Stimulated activated CD8-positive, alpha-beta memory T cell treated with anti-CD3 and anti-CD28 coated beads, Interleukin-12 subunit alpha, Interleukin-12 subunit beta, amount 100 ng/mL, for 4 hours (primary cell): ENCODE measurements at places on chromosomes 1 and 21.

- DNase-seq: no peak
These were observed 17.9 kb downstream of the FMO5 start for GRCh38 chr1:147207192-147207591.

GRCh38 chr1:116852367-116852766 is 57.3 kb upstream of the PTGFRN start:
- DNase-seq: no peak

DNA sequence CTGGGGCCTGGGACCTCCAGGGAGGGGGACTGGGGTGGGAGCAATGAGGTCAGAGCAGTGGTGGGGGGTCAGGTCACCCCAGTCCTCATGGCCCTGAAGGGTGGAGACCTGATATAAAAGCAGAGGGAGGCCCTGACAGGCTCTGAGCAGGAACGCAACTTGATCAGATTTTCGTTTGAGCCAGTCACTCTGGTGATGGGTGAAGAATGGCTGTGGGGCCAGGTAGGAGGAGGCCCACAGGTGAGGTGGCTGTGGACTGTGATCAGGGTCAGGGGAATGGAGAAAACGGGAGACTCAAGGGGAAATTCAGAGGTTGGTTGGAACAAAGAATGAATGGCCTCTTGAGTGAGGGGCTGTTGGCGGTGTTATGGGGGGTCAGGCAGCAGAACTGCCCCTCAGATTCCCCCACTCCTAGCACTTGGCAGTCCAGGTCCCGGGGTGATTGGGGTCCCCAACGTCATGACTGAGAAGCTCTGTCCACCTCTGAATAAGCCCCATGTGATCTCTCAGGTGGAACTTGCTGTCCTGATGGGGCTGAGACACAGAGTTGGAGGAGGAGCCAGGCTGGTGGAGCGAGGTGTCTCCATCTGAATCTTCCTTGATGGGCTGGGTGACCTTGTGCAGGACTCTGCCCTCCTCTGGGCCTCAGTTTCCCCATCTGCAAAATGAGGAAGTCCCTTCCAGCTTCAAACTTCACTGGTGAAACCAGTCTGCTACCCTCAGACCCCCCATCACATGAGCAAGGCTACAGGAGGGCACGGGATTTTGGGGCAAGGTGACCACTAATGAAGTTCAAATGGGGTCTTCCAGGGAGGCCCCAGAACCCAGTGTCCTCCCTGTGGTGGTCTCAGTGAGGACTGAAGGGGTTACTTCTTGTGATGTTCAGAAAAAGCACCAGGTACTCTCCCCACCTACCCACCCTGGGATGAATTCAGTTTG is 683.0 kb downstream of the MATN1 start:
- no peak for DNase-seq

DNA sequence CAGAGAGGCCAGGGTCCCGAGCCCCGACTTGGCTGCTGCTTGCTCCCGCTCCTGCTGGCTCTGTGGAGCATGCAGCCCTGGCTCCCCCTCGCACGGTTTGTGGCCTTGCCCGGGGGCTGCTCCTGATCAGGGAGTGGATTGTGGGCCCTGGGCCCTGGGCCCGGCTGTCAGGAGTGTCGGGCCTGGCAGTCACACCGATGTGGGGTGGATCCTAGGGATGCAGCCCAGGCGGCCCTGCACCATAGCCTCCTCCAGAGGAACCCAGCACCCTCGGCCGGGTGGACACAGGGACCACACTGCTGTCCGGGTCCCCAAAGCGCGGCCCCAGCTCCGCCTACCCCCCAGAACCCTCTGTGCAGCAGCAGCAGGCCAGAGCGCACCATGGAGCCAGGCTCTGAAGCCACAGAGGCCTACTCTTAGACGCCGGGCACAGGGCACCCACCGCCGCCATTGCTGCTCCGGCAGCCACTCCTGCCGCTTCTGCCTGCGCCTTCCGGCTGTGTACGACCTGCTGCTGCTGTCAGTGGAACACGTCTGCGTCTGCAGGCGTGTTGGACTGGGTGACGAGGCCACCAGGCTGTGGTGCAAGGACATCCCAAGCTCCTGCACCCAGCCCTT is 9.4 kb downstream of the SLX9 start:
- DNase-seq: no peak

- no peak for DNase-seq
These were observed 54.6 kb upstream of the SAMSN1 start for GRCh38 chr21:14600569-14601297.

DNA sequence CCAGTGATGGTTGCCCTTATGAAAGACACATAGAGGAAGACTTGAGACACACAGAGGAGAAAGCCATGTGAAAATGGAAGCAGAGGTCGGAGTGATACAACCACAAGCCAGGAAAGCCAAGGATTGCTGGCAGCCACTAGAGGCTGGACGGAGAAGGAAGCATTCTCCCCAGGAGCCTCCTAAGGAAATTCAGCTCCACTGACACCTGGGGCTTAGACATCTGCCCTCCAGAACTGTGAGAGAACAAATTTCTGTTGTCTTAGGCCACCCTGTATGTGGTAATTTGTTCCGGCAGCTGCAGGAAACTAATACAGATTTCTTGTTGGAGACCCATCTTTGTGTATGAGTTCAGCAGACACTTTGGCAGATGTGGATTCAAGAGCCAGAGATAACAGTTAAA is 126.9 kb upstream of the ATP1A1 start:
- DNase-seq: no peak
